ENCODE measurements at places on chromosomes 7 and 10.

- no peak for DNase-seq
These were observed 125.8 kb downstream of the CACNA2D1 start for GRCh38 chr7:82317760-82318159.

GRCh38 chr10:101655570-101655969 lies 39.4 kb downstream of the FBXW4 start:
- no peak for DNase-seq

GRCh38 chr10:2225609-2226008 lies 488.3 kb upstream of the ADARB2 start:
- DNase-seq = no peak

- DNase-seq = no peak
These were observed 326.5 kb downstream of the WDR37 start for GRCh38 chr10:1382711-1383110.

Data from stimulated activated CD4-positive, alpha-beta T cell treated with anti-CD3 and anti-CD28 coated beads, Interleukin-4, amount 100 ng/mL, for 4 hours (primary cell).